ENCODE measurements at places on chromosomes 5 and 9.

DNA sequence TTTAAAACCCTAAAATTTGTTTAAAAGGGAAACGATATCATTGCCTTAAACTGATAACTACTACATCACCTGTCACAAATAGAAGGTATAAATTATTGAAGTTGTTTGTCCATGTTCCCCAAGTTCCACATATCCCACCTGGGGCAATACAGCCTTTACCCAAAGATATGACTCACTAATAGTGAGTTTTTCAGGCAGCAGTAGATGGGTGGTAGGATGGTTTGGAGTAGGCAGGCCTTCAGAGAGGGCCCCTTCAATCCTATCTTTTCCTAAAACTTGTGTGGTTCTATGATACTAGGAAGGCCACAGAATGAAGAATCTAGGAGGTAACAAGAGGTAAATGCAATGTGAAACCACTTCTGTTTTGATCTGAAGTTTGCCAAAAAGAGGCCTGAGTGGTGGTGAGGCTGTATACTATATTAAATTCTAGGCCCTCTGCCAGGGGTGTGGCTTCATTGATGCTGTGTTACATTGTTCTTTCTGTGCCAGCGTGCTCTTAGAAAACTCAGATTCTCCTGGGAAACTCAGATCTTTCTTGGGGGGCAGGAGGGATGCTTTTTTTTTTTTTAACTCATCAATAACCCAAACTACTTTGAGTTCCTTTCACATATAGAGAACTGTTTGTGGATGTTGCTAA is 7.2 kb downstream of the CYSTM1 start:
- DNase-seq, result no peak

GRCh38 chr9:123695386-123695785 is 234.5 kb downstream of the DENND1A start:
- peak; percentile 47 for DNase-seq

- no peak for DNase-seq
Measured at GRCh38 chr9:114348261-114348905, 18.7 kb downstream of the ORM2 start.

- peak; percentile 73 for DNase-seq
Measured at GRCh38 chr9:129596541-129597331, 24.2 kb downstream of the C9orf50 start.

DNA sequence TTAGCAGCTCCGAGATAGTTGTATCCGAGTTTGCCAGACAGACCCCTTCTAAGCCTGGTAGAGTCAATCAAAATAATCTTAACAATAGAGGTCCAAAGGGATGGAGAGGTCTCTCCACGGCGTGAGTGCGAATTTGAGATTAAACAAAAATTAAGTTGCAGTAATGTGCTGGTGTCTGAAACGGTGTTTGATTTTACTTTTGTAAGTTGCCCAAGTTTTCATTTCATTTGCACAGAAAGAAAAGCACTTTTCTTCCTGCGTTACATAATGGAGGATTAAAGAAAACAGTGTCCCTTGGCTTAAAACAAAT is 1.2 kb downstream of the IRX1 start:
- DNase-seq, result no peak

Data from IMR-90 (cell line).